Transverse colon (tissue), 4 donors: ENCODE measurements at places on chromosomes 6 and 20. TPM values are rescaled to one million over a fixed set of nuclear protein-coding genes. Genes with fewer than 3 reads are reported as not detected.

HLA-G gene
- not detected for total RNA-seq

LAMA4 gene
- total RNA-seq = 27.3 TPM

LGSN gene
- not detected for total RNA-seq

DNA sequence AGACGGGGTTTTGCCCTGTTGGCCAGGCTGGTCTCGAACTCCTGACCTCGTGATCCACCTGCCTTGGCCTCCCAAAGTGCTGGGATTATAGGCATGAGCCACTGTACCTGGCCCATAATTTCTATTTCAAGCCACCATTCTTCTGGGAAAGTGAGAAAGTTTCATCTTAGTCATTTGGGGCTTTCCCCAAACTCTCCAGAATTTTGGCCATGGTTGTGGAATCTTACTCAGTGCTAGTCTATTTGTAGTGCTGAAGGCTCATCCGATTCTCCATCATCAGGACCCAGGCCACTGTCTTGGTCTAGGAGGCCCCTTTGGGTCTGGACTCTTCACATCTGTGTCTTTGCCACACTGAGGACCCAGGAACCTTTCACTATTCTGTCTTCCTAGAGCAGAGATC is 164.9 kb downstream of the EYA2 start:
- H3K4me1 ChIP-seq = no peaks in the 10 kb centered on the region
- no peaks in the 10 kb centered on the region for H3K36me3 ChIP-seq
- H3K4me3 ChIP-seq = no peak overlapping the region
- no peaks in the 10 kb centered on the region for H3K27me3 ChIP-seq
- DNase-seq = no peak
- no peak overlapping the region for H3K27ac ChIP-seq

DNA sequence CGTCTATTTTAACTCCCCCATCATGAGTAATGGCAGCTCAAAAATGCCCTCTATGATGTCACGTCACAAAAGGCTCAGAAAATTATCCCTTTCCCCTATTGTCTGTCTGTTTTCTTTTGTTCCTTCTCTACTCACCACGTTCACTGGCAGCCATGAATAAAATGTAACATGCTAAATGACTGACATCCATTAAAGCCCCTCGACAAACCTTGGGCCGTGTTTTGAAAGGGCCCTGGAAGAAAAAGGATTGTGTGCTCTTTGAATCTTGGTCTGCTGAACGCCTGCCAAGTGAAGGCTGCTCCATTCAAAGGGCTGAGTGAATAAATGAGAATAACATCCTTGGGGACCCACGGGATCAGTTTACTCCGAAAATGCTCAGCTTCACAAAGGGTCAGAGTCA is 118.7 kb downstream of the RPS12 start:
- no peak overlapping the region for H3K27ac ChIP-seq
- H3K27me3 ChIP-seq = no peaks in the 10 kb centered on the region
- H3K4me1 ChIP-seq = no peaks in the 10 kb centered on the region

- no peaks in the 10 kb centered on the region for H3K4me1 ChIP-seq
- H3K27me3 ChIP-seq = no peaks in the 10 kb centered on the region
- no peak for DNase-seq
- H3K4me3 ChIP-seq = no peak overlapping the region
These were observed 275.0 kb downstream of the BTBD9 start for GRCh38 chr6:38364775-38365174.

DNA sequence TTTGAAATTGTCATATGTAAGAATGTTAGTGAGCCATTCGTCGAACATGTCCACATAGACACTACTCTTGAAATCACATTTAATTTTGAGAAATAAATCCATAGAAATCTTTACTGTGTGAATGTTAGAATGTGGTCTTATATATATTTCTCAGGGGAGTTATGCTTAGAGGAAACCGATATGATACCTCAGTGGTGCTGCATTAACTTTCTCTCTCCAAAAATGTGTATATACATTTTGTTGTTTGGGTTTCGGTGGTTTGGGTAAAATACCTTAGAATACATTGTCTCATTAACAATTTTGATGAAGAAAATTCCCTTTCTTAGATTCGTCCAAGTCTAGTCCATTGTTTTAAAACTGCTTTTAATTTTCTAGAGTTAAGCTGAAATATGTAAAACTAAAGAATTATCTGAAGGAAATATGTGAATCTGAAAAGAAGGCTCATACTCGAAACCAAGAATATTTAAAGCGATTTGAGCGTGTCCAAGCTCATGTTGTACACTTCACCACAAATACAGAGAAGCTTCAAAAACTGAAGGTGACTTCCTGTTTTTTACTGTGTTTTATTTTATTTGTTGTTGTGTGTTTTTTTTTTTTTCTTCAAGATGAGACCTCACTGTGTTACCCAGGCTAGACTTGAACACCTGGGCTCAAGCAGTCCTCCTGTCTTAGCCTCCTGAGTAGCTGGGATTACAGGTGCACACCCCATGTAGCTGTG is 10.3 kb downstream of the KIZ start:
- H3K4me1 ChIP-seq = no peaks in the 10 kb centered on the region
- H3K27ac ChIP-seq = no peak overlapping the region
- DNase-seq = no peak
- H3K27me3 ChIP-seq = no peaks in the 10 kb centered on the region
- H3K36me3 ChIP-seq = no peaks in the 10 kb centered on the region
- H3K4me3 ChIP-seq = no peak overlapping the region

DNA sequence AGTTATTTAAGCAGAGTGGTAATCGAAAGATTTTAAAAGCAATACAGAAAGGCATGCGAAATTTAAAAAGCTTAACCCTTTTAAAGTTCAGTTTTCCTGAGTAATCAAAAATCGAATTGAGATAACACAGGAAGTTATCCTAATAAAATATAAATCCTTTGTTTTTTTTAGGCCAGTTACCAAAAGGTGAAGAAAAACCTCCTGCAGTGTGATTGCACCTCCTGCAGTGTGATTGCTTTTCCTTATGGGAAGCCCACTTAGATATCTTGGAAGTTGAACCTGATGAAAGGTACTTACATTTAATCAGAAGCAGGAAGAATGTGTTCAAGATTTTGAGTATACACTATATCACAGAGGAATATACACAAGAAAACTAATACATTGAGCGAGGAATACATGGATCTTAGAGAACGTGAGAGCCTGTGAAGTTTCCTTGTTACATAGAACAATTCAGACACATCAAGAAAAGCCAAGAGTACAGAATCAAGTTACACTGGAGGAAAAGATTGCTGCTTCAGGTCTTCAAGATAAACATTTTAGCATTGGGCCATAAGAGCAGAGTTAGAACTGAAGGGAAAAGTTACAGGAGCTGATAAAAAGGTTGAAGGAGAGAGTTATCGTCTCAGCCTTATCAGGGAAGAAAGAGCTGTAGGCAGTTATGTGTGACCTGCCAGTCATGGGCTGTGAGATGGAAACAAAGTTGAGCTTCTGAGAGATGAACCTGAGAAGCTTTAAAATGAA is 7.7 kb upstream of the TMEM181 start:
- peaks cover 5% of the 10 kb centered on the region for H3K4me1 ChIP-seq
- no peaks in the 10 kb centered on the region for H3K36me3 ChIP-seq
- H3K27me3 ChIP-seq = no peaks in the 10 kb centered on the region
- no peak overlapping the region for H3K4me3 ChIP-seq

DNA sequence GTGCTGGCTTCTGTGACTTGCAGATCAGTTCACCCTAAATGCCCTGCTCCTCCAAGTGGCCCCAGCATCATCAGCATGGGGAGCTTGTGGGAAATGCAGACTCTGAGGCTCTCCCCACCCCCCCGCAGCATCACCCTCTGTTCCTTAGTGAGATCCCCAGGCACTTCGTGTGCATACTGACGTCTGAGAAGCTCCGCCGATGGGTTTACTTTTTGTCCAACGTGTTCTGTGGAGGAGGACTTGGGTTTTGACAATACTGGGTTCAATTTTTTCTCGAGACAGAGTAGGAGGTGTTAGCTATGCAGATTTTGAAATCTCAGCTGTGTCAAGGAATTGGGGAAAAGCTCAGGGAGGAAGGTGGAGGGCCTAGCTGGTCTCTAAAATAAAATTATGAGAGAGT is 38.3 kb upstream of the ZNF831 start:
- no peak overlapping the region for H3K4me3 ChIP-seq
- H3K27me3 ChIP-seq = peaks cover 4% of the 10 kb centered on the region
- no peaks in the 10 kb centered on the region for H3K36me3 ChIP-seq
- no peaks in the 10 kb centered on the region for H3K4me1 ChIP-seq
- no peak for DNase-seq
